ENCODE measurements at places on chromosomes 6 and 20.

DNA sequence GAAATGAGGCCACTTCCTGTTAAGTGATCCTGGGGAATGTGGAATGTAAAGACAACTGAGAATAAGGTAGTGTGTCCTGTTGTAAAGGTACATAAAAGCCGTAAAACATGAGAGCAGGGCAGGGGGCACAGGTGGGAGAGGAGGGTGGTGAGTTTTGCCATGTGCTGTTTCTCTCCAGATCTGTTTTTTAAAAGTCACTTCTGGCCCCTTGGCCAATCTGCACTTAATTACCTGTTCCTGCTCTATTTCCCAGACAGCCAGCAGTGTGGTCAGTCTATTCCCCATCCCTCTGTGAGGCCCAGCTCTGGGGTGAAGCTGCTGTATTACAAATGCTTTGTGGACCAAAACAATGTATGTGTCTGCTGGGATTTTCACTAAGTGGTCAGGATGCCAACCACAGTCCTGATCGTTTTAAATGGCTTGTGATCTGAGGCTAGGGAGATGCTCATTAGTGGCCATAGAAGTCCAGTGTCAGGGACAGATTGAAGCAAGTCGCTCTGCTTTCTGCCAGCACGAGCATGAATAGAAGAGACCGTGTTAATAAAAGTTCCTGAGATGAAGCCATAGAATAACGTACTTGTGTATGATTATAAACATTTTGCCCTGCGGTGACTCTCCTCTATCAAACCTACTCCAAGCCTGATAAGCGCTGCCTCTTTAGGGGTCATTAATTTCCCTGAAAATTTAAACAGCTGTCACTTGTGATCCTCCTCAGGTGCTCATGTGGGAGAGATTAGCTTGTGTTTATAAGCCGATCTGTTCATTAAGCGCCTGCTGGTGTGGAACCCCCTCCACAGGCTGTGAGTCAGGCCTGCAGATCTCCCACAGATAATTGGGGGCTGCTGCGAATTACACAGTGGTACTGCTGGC lies 111.8 kb upstream of the CENPW start:
- no peak for DNase-seq

GRCh38 chr6:105804424-105804823 lies 281.7 kb upstream of the PRDM1 start:
- no peak for DNase-seq

- DNase-seq = no peak
Measured at GRCh38 chr6:41689171-41690008, 46.0 kb downstream of the TFEB start.

- no peak for DNase-seq
Measured at GRCh38 chr6:53701333-53702218, 36.0 kb upstream of the KLHL31 start.

- no peak for DNase-seq
Measured at GRCh38 chr6:39887692-39888450, 46.4 kb downstream of the MOCS1 start.

DNA sequence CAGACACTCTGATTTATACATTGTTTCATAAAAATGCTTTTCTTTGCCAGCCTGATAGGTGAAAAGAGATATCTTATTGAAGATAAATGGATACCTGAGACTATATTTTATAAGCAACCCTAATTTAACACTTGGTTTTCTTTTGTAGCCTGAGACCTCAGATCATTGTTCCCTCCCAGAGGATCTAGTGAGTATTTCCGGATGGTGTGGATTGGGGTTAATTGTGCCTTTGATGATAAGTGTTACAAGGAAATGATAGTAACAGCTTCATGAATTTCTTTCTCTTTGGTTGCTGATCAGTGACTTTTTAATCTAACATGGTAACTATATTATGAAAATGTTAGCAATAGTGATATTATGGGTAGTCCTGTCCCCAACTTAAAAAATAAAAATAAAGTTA lies 30.4 kb downstream of the KDM1B start:
- no peak for DNase-seq

DNA sequence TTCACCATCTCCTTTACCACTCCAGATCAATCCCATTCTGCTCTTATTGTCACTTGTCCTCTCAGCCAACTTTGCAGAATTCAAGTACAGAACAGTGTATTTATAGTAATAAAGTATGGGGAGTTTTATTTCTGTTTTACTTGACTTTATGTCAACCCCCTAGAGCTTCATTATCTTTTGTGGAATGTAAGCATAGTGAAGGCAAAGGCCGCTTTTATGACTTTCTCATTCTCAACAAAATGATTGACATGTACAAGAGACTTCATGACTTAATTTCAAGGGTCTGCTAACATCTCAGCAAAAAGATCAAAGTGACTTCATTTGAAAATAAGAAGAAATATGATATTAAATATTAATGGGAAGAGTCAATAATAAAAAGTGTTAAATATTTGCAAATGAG lies 28.7 kb upstream of the ARID1B start:
- DNase-seq = no peak

DNA sequence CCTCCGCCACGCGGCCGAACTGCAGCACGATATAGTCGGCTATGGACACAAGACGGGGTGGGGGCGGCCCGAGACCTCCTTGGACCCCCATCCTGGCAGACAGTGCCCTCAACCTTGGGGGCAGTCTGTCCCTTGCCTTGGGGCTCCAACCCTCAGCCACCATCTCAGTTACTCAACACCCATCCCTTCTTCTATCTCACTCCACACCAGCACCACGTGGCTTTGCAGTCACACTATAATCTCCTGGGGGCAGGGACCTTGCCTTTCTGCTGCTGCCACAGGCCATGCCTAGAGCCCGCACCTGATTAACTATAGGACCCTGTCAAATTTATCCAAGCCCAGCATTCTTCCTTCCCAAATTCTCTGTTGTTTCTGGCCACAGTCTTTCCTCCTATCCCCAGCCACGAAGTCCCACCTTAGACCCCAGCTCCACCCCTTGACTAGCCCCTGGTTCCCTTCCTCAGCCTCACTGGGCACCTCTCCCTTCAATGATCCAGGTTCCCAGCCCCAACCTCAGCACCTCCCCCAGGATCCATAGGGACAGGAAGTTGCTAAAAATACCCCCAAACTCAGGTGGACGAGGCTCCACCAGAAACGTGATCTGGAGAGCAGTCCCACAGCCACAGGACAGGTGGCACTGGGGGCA lies 1.7 kb upstream of the TEAD3 start:
- no peak for DNase-seq

DNA sequence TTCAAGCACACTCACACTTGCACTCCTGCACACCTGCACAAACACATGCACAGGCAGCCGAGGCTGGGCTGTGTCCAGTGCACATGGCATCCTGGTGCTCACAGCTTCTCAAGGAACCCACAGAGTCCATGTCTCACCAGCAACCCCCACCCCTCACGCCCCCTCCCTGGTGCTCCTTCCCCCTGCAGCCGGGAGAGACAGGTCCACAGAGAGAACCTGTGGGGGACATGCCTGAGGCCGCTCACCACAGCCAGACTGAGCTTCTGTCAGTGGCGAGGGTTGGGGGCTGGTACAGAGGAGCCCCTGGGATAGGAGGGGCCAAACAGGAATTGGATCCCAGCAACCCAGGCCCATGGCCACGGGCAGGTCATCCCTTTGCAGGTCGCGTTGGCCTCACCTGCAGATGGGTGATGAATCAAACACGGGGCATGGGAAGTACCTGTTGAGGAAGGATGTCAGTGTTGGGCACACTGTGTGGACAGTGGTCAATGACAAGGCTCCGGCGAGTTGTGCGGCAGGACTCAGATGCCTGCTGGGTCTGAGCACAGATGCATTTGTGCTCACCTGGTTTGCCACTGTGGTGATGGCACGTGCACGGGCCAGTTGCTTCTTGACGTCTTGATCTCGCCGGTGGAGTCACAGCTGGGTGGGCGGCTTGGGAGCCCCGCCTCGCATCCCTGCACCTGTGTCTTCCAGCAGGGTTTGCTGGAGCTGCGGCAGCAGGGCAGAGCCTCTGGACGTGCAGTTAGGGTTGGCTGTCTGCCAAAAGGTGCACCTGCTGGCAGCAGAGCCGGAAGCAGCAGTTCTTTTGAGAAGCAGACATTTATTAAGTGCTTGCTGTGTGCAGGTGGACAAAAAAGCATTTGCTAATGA lies 113.0 kb downstream of the ERMARD start:
- no peak for DNase-seq

GRCh38 chr20:11454966-11455799 lies 462.5 kb upstream of the BTBD3 start:
- no peak for DNase-seq

- DNase-seq = no peak
Measured at GRCh38 chr6:20755631-20756030, 221.4 kb downstream of the CDKAL1 start.

GRCh38 chr6:143215771-143216170 lies 155.1 kb downstream of the AIG1 start:
- DNase-seq = no peak

GRCh38 chr20:32327087-32327681 lies 30.9 kb upstream of the ASXL1 start:
- no peak for DNase-seq

DNA sequence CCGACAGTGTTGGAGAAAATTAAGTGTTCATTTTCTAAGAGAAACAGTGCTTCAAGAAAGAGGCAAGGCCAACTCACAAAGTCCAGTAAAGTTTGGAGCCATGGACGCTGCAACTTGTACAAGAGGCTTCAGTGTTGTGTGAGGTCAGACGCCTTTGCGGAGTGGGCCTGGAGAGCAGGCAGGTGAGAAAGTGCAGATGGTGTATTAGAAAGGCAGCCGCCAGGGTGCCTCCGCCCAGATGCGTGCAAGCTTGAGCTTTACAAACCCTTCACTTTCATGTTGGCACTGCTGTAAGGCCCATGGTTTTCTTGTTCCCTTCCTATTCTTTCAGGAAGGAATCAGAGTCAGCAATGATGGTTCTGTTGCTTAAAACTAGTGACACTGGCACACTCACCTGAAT lies 25.4 kb upstream of the EXOC2 start:
- no peak for DNase-seq

Data from activated T-cell treated with anti-CD3 and anti-CD28 coated beads for 48 hours (primary cell).